Upper lobe of left lung (tissue), 6 donors: ENCODE measurements at places on chromosomes 7 and 10. TPM values are rescaled to one million over a fixed set of nuclear protein-coding genes. Genes with fewer than 3 reads are reported as not detected.
A peak's percentile ranks its signal among the peaks of the same experiment; 100 is the strongest.

- H3K4me1 ChIP-seq: no peaks in the 10 kb centered on the region
- H3K27me3 ChIP-seq: no peaks in the 10 kb centered on the region
- H3K36me3 ChIP-seq: no peaks in the 10 kb centered on the region
- DNase-seq: no peak
- H3K27ac ChIP-seq: no peak overlapping the region
- H3K4me3 ChIP-seq: no peak overlapping the region
Measured at GRCh38 chr10:131681122-131681521, 219.7 kb upstream of the PPP2R2D start.

GRCh38 chr7:91636728-91637127 is 243.8 kb downstream of the MTERF1 start:
- no peak overlapping the region for H3K4me3 ChIP-seq

DNA sequence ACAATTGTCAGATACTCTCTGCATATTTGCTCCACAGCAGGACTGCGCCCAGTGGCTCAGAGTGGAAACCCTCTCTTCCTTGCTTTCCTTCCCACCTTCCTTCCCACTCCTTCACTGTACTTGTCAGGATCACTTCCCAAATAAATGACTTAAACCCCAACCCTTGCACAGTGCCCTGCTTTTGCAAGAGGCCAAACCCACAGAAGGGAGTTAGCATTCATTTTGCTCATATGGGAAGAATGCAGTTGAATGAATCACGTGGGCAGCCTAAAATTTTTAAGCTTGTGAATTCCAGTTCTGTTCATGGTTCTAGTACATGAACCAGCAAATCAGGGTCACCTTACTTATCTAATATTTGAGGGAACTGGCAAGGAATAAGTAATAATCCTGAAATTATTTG is 47.7 kb upstream of the SFMBT2 start:
- DNase-seq: no peak
- no peaks in the 10 kb centered on the region for H3K36me3 ChIP-seq
- H3K4me3 ChIP-seq: no peak overlapping the region
- H3K27me3 ChIP-seq: no peaks in the 10 kb centered on the region
- no peaks in the 10 kb centered on the region for H3K4me1 ChIP-seq
- no peak overlapping the region for H3K27ac ChIP-seq

The NAT16 gene
- not detected for total RNA-seq

The FKBP6 gene
- total RNA-seq: not detected

DNA sequence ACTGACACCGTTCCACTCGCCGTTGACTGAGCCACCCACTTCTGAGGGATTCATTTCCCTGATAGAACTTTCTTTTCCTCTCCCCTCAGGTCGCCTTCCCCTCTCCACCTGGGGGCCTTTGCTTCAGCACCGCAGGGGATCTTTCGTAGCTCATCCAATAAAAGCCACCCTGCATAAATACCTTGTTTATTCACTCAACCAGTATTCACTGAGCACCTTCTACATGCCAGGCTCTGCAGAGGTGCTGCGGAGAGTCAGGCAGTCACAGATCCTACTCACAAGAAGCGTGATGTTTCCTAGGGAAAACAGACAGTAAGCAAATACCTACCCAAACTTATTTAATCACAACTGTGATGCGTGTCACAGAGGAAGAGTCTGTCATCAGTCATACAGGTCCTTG is 127.7 kb downstream of the TEX36 start:
- no peaks in the 10 kb centered on the region for H3K27me3 ChIP-seq
- H3K27ac ChIP-seq: no peak overlapping the region

DNA sequence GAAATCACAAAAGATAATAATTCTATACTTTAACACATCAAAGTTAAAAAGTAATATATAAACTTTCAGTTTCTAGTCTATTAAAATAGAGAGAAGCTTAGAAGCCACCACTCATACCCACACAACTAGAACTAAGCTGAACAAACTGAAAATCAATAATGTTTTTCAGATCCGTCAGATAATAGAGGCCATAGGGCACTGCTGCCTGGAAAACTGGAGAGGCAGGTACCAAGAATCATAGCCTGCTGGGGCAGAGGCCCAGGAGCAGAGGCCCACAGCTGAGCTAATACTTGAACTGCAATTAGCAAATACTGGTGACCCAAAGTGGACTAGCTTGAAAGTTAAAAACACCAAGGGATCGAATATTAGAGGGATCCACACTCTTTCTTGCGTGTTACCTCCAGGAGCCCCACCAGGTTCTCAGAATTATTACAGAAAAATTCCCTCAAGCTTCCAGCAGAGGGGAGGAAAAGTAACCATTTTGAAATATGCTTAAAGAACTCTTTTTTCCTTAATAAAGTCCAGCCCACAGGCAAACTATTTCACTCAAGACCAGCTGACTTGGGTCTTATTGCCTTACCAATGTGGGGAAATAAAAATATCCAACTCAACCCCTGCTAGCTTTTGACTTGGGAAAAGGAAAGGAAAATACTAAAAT is 774.1 kb upstream of the IGFBP3 start:
- no peak overlapping the region for H3K4me3 ChIP-seq
- no peak for DNase-seq
- H3K27me3 ChIP-seq: no peaks in the 10 kb centered on the region
- H3K36me3 ChIP-seq: no peaks in the 10 kb centered on the region
- no peaks in the 10 kb centered on the region for H3K4me1 ChIP-seq

The LDB1 gene
- 243 TPM for total RNA-seq

The FEZF1 gene
- total RNA-seq: not detected

DNA sequence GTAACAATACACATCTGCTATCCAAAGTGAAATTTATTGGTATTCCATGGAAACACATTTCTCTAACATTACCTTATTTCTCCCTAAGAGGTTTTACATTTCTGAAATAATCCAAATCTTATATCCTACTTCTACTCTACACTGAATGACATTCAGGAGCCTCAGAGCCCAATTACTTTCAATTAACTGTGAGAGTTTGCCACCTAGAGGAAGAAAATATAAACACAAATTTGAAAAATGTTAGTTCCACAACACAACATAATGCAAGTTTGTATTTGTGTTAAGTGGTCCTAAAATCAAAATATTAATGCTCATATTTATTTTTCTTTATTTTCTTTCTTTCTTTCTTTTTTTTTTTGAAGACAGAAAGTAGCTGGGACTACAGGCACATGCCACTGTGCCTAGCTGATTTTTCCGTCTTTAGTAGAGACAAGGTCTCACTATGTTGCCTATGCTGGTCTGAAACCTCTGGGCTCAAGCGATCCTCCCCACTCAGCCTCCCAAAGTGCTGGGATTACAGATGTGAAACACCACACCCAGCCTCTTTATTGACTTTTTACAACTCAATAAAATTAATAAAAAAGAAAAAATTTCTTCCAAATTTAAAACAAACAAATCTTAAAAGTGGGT is 46.0 kb downstream of the ATAD1 start:
- peaks cover 52% of the 10 kb centered on the region for H3K36me3 ChIP-seq
- no peak overlapping the region for H3K27ac ChIP-seq
- peaks cover 4% of the 10 kb centered on the region for H3K4me1 ChIP-seq
- no peak for DNase-seq
- H3K4me3 ChIP-seq: no peak overlapping the region

The SUN3 gene
- not detected for total RNA-seq

DNA sequence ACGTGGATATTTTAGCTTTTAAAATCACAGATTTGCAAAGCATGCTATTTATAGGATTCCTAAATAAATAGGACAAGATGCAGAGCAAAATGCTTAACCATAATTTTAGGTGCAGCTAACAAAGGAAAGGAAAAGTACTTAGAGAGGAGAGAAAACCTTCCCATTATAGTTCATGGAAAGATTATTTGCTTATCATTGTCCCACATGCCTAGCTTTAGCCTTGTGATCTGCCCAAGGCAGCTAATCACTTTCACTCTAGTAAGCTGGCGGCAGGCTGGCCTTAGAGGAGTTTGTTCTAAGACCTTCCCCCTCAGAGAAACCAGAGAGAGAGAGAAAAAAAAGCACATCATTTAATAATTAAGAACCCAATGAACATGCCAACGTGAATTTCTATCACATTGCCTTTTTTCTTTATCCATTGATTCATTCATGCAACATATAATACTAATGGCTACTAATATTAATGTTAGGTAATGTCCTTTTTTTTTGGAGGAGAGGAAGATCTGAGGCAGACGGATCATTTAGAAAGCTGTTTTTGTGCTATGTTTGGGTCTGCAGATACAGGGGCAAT is 274.6 kb downstream of the ARL4A start:
- H3K27me3 ChIP-seq: no peaks in the 10 kb centered on the region
- no peaks in the 10 kb centered on the region for H3K36me3 ChIP-seq
- no peak overlapping the region for H3K4me3 ChIP-seq
- no peak overlapping the region for H3K27ac ChIP-seq

GRCh38 chr10:119281581-119282071 is 74.3 kb downstream of the GRK5 start:
- H3K27ac ChIP-seq: peak overlapping the region; percentile 51
- H3K36me3 ChIP-seq: no peaks in the 10 kb centered on the region
- H3K4me3 ChIP-seq: no peak overlapping the region
- DNase-seq: no peak
- H3K4me1 ChIP-seq: peaks cover 70% of the 10 kb centered on the region
- no peaks in the 10 kb centered on the region for H3K27me3 ChIP-seq

- no peak overlapping the region for H3K27ac ChIP-seq
- no peaks in the 10 kb centered on the region for H3K27me3 ChIP-seq
- peaks cover 16% of the 10 kb centered on the region for H3K4me1 ChIP-seq
Measured at GRCh38 chr7:69670701-69671100, 72.4 kb downstream of the AUTS2 start.

The PGAM2 gene
- total RNA-seq: not detected

DNA sequence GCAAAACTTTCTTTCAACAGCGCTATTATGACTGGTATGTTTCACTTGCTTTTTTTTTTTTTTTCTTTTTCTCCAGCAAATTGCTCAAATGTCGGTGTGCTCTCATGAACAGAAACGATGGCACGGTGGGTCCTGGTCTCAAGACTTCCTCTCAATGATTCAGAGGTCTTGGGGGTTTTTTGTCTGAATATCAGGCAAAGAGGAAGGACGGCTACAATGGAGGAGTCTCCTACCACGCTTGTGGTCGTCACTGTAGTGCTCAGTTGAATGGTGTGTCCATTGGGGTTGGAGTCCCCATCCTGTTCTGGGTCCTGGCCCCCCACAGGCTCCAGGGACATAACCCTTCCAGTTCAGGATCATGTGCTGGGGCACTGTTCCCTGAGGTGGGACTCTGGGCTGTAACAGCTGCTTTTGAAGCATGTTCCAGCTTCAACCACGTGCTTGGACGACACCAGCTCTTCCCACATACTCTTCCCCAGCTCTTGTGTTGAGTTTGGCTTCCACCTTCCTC is 266.7 kb upstream of the KLF6 start:
- peak overlapping the region; percentile 83 for H3K27ac ChIP-seq
- no peak for DNase-seq

DNA sequence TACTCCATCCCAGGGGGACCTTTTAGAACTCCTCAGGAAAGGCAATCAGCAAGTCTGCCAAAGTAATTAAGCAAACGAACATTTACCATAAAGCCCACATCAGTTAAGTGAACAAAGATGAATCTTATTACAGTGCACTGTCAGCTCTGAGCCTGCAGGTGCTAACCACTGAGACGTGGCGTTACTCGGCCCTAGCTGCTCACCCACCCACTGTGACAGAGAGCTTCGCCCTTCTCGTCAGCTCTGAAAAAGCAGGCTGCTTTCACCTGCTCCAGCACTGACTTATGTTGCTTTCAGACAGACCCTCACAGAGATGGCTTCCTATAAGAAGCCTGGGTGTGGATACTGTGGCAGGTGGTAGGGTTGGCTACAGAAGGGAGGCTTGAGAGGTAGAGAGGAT is 57.7 kb upstream of the KCNIP2 start:
- DNase-seq: no peak
- no peak overlapping the region for H3K4me3 ChIP-seq
- no peaks in the 10 kb centered on the region for H3K4me1 ChIP-seq
- H3K27ac ChIP-seq: no peak overlapping the region

The GPR85 gene
- total RNA-seq: 0.39 TPM

The NPTX2 gene
- total RNA-seq: 1.2 TPM

DNA sequence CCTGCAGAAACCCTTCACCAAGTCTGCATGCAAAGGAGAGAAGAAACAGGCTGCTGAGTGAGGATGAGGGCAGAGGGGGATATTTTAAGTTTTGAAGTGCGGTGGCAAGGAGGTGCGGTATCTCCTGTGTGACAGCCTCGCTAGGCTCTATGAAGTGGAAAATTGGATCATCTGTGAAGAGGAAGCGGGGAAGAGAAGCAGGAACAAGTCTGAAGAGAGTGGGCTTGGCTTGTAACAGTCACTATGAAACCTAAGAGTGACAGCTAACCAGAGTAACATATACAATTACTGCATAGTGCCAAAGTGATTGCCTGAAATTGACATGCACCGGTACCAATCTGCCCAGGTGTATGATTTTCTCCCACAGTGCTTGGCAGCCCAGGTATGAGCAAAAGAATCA is 287.5 kb upstream of the KLF14 start:
- H3K27me3 ChIP-seq: no peaks in the 10 kb centered on the region
- no peak overlapping the region for H3K27ac ChIP-seq
- H3K36me3 ChIP-seq: no peaks in the 10 kb centered on the region

DNA sequence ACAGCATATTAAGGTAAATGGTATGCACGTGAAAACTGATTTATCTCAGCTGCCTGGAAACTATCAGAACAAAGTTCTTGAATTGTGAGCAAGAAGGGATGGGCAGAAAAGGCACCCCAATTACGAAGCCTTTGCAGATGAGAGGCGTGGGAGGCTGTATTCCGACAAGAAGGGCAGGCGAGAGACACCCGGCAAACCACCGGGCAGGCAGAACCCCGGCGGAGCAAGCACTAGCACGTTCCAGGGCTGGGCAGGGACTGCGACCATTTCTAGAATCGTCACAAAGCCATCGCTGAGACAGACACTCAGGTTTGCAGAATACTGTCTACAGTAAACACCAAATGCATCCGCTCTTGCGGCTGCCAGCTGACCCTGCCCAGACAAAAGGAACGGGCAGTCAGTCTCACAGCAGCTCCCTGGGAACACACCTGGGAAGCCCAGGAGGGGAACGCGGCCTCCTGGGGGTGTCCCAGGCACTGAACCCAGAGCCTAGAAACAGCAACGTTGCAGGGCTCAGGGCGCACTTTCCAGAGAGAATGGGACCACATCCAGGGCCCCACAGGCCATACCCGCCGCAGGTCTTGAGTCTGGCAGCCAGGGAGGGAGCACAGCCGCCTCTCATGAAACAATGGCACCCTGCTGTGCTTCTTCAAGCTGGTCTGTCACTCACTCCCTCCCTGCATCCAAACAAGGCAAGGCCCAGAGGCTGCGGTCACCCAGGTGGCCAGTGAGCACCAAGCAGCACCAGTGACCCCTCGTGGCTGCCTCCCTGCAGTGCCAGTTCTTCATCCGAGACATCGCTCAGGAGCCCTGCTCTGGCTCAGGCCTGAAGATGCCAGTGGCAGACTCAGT is 261.9 kb downstream of the PTPRN2 start:
- H3K36me3 ChIP-seq: no peaks in the 10 kb centered on the region
- H3K27me3 ChIP-seq: no peaks in the 10 kb centered on the region
- no peak overlapping the region for H3K27ac ChIP-seq
- no peaks in the 10 kb centered on the region for H3K4me1 ChIP-seq

DNA sequence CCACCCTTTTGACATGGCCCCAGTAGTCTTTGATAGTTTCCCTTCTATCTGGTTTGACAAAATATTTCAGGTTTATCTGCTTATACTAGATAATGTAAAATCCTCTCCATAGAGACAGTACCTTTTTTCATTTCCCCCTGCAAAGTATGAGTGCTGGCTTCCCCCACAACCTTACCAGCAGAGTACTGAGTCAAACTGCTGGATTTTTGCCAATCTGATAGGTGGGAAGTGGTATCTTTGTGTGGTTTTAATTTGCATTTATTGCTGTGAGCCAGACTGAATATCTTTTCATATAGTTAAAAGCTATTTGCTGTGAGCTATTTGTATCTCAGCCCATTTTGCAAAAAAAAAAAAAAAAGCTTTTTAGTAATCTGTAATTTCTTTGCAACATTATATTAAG is 32.1 kb upstream of the HECTD2 start:
- no peaks in the 10 kb centered on the region for H3K36me3 ChIP-seq
- H3K27me3 ChIP-seq: no peaks in the 10 kb centered on the region
- DNase-seq: no peak
- no peaks in the 10 kb centered on the region for H3K4me1 ChIP-seq
- no peak overlapping the region for H3K27ac ChIP-seq
- no peak overlapping the region for H3K4me3 ChIP-seq

The STEAP4 gene
- 74.6 TPM for total RNA-seq
